ENCODE measurements at places on chromosomes 3 and 15.

- DNase-seq: no peak
These were observed 8.3 kb upstream of the TM4SF4 start for GRCh38 chr3:149466192-149466591.

DNA sequence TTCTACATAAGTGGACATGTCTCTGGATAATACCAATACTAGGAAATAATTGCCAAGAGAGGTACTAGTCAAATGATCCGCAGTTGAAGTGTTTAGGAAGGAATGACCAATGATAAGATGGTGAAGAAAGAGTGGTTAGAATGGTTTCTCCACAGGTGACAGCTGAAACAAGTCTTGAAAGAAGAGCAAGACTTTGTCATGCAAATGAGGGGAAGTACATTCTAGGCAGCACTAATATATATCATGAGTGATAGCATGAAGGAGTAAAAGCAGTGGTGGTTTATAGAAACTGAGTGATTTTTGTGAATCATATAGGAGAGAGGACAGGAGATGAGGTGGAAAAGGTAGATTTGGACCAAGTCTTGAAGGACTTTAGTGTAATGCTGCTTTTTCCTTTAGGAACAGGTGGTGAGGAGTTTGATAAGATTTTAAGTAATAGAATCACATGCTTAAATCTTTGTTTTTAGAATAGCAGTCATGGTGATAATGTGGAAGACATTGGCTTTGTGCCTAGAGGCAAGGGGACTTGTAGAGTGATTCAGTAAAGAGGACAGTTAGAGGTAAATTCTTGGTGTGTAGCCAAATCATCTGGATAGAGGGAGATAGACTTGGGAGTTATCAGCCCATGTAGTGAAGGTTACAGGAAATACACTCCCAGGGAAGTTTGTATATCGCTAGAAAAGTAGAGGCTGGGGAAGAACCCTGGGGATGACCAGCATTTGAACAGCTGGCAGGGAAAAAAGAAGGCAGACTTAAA is 31.9 kb downstream of the SLMAP start:
- DNase-seq: no peak

DNA sequence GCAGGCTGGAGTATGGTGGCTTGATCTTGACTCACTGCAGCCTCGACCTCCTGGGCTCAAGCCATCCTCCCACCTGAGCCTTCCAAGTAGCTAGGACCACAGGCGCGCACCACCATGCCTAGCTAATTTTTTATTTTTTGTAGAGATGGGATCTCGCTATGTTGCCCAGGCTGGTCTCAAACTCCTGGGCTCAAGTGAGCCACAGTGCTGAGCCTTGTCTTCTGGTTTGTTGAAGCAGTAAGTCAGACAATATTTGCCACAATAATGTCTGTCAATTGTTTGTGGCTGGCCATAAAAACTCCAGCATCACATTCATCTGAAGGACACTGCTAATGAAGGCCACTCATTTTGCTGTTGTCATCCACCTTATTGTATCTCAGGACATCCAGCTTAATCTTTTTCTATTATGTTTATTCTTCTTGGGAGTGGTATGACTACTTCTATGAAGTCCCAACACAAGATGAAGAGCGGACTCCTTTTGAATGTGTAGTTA is 185.9 kb downstream of the FNDC3B start:
- DNase-seq: no peak

DNA sequence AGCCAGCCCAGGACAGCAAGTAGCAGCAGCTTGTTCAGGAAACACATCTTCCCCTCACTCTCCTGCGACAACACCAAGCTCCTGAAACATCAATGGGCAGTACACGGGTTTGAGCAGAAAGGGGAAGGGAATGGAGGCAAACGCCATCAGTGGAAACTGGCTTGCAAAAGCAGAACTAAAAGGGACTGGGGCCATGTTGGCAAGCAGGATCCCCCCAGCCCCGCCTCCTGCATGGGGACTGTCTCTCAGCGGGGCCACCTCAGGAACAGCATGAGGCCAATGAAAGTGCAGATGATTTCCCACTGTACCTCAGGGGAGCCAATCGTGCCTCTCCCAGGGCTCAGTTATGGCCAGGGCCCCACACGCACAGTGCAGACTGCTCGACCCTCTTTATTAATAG is 6.8 kb downstream of the CDAN1 start:
- no peak for DNase-seq

DNA sequence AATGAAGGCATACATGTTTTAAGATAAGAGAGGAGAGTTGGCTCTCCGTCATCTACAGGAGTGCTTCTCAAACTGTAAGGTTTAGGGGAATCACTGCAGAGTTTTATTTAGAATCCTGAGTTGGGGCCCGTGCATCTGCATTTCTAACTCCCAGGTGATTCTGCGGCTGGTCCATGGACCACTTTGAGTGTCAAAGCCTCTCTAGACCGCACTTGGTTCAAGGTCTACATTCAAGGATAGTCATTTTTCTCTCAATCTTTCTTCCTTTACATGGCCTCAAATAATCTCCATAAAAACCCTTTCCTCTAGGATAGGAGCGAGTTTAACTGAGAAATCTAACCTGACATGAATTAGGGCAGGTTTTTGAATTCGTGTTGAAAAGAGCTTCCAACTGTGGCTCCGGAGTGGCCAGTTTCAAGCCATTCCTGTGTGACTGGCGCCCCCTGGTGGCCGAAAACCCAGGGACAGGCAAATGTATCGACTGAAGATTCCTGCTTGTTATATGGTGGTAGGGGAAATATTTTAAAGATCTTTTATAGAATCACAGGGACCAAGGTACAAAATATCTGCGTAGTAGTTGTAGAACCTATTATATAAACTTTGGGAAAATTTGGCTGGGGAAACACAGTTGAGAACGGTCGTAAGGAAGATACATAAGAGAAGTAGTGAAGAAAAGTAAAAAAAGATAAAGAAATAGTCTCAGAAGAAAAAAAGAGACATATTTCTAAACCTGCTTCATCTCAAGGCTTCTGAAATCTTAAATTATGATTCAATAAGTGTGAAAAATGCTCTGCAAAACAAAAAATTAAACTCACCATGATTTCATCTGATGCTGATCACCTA is 11.9 kb downstream of the GABRR3 start:
- peak; percentile 99 for DNase-seq

DNA sequence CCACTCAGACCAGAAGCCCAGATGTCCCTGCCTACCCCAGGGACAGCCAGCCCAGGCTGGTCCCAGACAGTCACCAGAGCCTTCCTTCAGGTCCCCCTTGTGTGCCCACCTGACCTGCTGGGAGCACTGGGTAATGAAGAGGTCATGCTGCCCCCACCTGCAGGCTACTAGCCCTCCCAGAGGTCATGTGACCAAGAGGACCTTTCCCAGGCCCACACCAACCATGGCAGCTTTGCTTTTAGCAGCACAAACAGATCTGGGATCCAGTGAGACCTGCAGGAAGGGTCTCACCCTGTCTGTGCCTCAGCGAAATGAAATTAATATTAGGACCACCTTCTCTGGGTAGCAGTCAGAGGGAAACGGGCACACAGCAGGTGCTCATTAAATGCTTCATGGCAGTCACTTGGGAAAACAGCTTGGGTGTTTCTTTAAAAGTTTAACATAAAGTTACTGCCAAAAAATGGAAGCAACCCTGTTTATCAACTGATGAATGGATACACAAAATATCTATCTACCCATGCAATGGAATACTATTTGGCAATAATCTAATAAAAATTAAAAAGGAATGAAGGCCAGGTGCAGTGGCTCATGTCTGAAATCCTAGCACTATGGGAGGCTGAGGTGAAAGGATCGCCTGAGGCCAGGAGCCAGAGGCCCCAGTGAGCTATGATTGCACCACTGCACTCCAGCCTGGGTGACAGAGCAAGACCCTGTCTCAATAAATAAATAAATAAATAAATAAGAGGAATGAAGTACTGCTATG is 43.7 kb downstream of the DNAJB8 start:
- no peak for DNase-seq

DNA sequence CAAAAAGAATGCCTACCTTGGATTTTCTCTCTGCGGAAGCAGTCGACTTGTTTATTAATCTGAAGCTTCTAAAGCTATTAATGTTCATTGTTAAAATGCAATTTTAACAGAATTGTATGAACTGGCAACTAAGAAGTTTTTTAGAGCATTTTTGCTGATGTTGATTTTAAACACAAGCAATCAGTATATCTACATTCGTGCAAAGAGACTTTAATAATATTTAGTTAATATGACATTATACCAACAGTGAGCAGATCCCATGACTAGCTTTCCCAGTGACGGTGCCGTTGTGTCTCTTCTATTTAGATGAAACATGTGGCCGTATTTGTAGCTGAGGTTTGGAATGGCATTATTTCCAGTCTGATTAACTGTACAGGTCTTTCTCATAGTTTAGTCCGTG is 88.0 kb downstream of the PEX5L start:
- no peak for DNase-seq

- no peak for DNase-seq
These were observed 17.0 kb downstream of the TGM5 start for GRCh38 chr15:43249699-43250203.

GRCh38 chr15:87597346-87598052 is 659.0 kb downstream of the NTRK3 start:
- DNase-seq: no peak

DNA sequence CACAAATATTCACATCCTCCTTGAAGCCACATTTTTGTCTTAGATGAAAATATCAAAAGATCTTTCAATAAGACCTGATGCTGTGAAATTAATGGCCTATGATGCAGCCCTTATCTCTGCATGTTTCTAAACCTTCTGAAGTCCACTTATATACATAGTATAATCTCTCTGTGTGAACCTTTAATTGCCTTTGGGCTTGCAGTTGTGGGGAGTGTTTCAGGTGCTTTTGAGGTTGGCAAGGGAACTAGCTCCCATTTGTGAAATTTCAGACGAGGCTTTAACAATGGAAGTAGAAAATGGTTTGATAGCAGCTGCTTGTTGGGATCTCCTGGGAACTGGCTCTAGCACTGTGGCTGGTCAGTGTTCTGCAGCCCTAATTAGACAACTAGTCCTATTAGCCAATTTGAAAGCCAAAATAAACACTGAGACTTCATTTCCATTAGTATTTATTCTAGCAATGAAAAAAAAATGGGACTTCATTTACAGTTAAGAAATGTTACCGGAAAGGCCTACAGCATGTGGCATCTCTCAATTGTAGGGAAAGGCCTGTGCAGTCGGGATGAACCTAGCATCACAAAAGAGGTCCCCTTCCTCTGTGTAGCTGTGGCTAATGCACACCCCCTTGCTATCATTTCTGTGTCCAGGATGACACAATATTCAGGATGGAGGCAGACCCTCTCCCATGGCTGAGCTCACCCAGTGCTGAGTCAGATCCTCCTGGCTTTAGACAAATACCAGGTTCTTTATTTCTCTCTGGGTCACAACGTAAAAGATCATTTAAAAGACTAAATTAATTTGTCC is 140.7 kb upstream of the TRIM42 start:
- DNase-seq: no peak

GRCh38 chr15:88615303-88616107 is 5.6 kb upstream of the AEN start:
- no peak for DNase-seq

GRCh38 chr15:48304398-48304797 is 26.8 kb upstream of the DUT start:
- DNase-seq: no peak

DNA sequence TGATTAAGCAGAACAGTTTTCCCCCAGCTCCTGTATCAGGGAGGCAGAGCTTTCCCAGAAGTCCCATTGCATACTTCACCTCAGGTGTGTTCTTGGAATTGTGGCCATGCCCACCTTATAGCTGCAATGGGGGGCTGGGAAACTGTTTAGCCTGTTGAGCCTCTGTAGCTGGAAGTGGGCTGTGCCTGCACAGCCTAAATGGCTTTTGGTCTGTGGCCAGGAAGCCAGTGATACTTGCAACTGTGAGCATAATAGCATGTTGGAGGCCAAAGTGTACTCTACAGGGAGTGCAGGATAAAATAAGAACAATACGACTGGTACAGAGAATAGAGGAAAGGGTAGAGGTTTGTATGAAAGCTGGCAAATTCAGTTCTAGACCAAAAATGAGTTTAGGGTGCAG is 248.5 kb downstream of the PTPRG start:
- no peak for DNase-seq

DNA sequence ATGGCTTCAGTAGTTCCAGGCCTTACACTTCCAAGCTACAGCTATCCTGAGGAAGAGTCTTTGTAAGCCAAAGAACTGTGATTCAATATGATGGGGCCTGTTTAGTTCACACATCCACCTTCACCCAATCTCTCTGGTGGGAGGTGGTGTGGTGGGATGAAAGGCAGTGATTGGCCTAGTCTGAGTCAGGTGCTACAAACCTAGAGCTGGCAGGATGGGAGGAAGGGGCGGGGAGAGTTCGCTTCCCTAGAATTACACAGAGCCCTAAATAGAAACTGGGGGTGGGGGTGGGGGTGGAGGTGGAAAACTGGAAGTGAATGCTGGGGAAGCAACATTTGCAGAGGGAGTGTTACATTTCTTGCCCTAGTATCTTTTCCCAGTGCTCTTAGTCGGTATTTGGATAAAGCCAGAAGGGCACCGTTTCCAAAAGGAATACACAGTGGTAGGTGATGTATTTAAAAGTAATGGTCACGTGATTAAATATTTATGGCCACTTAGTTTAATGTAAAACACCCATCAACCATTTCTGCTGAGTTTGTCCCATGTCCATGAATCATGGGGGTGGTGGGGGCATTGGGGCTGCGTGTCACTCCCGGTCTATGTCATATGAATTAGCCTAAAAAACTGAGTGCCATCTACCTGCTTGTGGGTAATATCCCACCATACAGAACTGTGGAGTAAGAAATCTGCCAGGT is 247.6 kb upstream of the PROK2 start:
- DNase-seq: no peak

- no peak for DNase-seq
These were observed 38.9 kb downstream of the TMEM266 start for GRCh38 chr15:76098685-76099084.

- DNase-seq: no peak
These were observed 844 bp downstream of the NR2F2 start for GRCh38 chr15:96331144-96331944.

Measured in stimulated activated CD4-positive, alpha-beta T cell treated with anti-CD3 and anti-CD28 coated beads, Interleukin-1b, Interleukin-23, amount 100 ng/mL, for 24 hours (primary cell).